ENCODE measurements at places on chromosomes 13 and 19.

DNA sequence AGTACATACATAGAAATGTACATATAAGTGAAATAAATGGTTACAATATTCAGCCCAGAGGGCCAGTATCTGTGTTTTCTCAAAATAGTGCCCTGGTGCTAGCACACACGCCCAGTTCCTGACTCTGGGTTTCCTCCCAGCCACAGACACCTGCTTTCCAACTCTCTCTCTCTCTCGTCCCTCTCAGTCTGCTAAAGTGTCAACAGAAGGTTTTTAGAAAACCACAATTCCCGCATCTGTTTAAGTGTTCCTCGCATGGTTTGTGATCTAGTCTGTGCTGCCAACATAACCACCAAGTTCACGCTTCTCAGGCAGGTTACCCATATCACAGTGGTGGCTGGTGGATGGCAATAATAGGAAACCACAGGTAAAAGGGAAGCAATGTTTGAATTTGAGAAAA, 17.8 kb upstream of the UPF3A start:
- no peak for DNase-seq

DNA sequence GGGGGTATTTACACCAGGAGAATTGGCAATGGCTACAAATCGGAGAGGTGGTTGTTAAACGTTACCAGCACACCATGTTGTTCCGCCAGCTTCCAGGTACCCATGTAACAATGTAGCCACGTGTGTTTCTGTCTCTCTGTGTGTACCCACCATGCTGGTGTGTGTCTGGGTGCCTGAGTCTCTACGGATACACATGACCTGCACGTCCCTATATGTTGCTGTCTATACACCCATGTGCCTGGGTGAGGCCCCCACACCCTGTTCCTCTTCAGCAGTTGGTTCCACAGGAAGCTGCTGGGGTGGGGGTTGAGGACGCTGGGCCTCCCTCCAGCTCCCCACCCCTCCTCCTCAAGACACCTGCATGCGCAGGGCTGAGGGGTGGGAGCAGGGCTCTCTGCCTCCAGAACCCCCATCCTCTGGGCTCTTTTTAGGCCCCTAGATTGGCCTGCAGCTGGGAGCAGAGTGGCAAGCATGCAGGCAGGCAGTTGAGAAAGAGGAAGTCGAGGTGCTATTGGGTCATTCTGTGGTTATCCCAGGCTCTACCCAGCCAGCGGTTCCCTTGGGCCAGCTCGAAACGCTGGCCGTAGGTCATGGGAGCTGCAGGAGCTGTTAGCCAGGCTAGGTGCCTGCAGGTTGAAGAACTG, at the start of gene ARHGEF18:
Gene ARHGEF18 (plus strand): TSS at position 351 of the 644 bp plus-strand sequence. CDS start 13,954 bp downstream, outside the sequence.
- peak; percentile 58 for DNase-seq

DNA sequence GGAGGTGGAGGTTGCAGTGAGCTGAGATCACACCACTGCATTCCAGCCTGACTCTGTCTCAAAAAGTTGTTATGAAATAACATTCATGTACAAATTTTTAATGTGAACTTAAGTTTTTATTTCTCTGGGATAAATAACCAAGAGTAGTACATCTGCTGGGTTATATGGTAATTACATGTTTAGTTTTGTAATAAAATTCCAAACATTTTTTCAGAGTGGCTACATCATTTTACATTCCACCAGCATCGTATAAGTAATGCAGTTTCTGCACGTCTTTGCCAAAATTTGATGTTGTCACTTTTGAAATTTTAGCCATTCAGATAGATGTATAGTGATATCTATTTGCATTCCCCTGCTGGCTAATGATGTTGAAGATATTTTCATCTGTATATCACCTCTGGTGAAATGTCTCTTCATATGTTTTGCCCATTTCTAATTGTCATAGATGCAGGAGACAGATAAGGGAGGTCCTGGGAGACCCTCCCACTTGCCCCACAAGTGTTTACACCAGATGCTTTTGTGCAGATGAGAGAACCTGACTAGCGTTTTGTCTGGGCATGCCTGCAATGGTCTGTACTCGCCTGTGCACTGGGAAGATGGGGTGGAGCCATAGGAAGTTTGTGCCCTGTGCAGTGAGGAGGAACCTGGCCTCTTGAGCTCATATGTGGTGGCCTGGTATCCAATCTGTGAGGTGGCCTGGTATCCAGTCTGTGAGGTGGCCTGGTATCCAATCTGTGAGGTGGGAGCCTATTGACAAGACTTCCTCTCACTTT, 12.7 kb upstream of the KBTBD6 start:
- no peak for DNase-seq

DNA sequence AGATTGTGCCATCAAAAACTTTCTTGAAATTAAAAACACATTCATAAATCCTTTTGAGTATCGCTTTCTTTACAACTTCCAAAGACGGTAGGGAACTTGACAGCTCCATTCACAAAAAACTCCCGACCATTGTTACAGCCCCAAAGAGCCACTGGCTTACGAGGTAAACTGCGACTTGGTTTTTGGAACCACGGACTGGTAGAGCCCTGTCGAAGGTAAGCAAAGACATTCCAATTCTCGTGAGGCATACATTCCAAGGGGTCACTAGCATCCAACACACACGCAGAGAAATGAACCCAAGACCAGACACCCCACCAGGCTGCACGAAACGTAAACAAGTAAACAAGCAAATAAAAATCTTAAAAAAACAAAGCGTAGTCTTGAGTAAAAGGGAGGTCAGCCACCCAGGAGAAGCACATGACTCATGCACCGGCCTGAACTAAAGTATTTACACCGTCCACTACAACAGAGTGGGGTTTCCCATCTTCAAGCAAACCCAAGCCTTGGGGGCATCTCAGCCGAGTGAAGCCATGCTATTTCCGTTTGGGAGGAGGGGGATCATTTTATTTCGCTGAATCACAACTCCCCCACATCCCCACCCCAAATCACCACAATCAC, 1.4 kb downstream of the BRD4 start:
- no peak for DNase-seq

DNA sequence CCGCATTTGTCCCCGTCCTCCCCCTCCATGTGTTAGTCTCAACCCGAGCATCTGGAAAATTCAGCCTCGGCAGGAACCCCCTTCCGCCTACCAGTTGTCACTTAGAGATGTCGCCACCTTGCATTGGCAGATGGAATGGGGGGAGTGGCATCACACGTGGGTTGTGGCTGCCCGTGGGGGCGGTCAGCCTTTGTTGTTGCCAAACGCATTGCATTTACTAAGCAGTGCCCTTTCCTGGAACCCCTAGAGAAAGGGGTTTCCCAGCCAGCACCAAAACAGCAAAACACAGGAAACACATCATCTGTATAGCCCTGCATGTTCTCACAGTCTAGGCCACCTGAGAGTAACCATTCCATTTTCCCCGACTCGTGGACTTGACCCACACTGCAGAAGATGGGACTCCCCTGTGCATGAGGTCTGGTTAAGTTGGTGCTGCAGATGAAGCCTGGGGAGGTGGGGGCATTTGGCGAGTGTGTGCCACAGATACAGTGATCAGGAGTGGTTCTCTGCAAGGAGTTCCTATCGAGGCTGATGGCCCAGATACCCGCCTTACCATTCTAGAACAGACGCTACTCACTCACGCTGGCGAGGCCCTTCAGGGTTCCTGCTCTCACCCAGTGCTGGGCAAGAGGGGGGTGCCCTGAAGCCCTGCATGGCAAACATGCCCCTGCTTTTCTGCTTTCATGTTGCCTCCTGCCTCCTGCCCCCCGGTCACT, 38.3 kb downstream of the TMED1 start:
- peak; percentile 91 for DNase-seq

DNA sequence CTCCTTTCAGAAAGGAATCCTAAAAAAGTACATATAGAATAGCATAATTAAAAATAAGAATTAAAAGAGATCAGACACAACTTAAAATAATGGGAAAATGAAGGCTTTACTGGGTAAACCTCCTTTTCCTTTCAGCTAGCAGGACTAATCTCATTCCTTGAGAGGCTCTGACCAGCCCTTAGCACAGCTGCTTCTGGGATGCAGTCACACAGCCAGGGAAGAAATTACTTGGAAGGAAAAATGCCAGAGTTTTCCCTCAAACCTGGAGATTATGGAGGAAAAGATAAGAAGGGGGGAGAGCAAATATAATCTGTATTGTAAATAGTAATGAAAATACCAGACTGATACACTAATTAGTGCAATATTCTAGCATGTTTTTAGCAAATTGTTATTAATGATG, 91.8 kb downstream of the LRCH1 start:
- DNase-seq = no peak

- DNase-seq = no peak
These were observed 109.6 kb upstream of the CACNA1A start for GRCh38 chr19:13615890-13616289.

DNA sequence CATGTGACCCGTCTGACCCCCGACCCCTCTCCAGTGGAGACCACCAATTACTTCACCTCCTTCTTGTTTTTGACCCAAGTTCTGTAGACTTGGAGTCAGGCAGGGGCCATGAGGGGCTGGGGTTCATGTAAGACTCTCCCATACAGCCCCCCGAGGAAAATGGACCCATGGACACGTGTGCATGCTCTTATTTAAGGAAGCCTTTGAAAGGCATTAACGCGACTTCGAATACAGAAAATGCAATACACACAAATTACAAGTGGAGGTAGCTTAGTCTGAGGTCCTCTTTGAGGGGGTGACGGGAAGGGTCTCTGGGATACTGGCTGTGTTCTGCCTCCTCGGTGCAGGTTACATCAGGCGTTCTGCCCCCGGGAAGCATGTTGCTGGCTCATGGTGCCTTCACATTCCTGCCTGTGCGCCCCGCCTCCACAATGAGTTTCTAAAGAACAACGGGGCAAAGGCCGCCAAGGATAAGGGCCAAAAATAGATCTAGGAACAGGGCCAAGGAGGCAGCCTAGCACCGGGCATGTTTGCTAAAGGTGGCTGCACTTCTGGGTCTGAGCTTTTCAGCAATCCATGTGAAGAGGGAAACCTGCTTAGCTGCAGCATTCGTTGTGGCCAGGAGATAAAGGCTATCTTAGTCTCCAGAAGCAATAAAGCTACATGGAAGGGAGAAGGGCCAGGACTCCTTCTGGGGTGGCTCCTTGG, 54.5 kb downstream of the RAB20 start:
- no peak for DNase-seq

DNA sequence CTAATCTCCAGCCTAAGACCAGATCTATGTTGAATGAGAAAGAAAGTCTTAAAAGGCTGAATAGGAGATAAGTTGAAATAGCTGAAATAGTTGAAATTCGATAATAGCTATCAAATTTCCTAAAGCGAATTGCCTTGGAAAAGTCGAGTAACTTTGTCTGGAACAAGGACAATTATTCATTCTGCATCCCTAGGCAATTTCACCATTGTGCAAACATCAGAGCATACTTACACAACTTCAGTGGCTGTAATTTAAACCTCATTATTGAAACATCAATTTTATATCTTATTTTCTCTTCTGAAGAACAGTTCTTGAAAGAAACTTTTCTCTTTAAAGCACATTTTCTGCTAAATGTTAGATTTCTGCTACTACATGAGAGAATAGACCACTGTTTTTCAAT, 13.6 kb downstream of the TNFSF13B start:
- DNase-seq = no peak

GRCh38 chr19:17868669-17869068, 3.1 kb upstream of the SLC5A5 start:
- DNase-seq = no peak
